ENCODE measurements at places on chromosomes 2 and 18. TPM values are rescaled to one million over a fixed set of nuclear protein-coding genes. Genes with fewer than 3 reads are reported as not detected.

SLC9A2 gene
- 2.4 TPM for total RNA-seq

CRYGC gene
- not detected for total RNA-seq

LIMS4 gene
- total RNA-seq: 1.0 TPM

SLC30A3 gene
- not detected for total RNA-seq

KCNG3 gene
- total RNA-seq: 0.62 TPM

LINC00305 gene
- total RNA-seq: not detected

CACNB4 gene
- total RNA-seq: 13.7 TPM

FIGN gene
- total RNA-seq: 1.9 TPM

SLC9A4 gene
- 0.10 TPM for total RNA-seq

TRABD2A gene
- total RNA-seq: not detected

FAM237A gene
- not detected for total RNA-seq

TMSB10 gene
- total RNA-seq: 1,365 TPM

TRIM54 gene
- 40.5 TPM for total RNA-seq

DNAH7 gene
- total RNA-seq: 0.31 TPM

Data from tongue (tissue), 3 donors.